Fibroblast of pulmonary artery (primary cell): ENCODE measurements at places on chromosomes 13 and 19.
A peak's percentile ranks its signal among the peaks of the same experiment; 100 is the strongest.

DNA sequence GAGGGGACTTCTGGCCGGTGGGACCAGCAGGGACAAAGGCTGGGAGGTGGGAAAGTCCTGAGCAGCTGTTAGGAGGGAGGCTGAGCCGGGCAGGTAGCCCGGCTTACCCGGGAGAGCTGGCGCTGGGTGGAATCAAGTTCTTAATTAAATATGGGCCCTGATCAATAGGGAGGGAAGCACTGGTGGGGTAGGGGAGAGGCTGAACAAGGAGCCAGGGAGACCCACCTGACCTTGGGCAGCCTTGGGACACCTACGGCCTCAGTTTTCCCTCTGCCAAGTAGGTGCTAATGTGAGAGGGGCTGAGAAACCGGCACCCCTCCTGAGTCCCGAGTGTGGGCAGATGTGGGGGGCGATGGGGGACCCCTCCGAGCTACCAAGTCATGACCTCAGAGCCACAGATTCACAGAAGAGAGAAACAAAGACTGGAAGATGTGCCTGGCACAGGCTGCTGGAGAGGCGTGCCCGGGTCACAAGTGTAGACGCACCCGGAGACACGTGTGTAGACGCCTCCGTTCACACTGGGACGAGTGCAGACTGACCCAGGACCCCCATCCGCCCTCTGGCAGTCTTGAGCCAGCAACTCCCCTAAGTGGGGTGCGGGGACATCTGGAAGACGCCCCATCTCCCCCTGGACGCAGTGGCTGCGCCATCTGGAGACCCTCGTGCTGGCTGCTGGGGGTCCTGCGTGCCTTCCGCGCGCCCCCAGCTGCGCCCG lies 8.4 kb downstream of the ONECUT3 start:
- no peak for DNase-seq

DNA sequence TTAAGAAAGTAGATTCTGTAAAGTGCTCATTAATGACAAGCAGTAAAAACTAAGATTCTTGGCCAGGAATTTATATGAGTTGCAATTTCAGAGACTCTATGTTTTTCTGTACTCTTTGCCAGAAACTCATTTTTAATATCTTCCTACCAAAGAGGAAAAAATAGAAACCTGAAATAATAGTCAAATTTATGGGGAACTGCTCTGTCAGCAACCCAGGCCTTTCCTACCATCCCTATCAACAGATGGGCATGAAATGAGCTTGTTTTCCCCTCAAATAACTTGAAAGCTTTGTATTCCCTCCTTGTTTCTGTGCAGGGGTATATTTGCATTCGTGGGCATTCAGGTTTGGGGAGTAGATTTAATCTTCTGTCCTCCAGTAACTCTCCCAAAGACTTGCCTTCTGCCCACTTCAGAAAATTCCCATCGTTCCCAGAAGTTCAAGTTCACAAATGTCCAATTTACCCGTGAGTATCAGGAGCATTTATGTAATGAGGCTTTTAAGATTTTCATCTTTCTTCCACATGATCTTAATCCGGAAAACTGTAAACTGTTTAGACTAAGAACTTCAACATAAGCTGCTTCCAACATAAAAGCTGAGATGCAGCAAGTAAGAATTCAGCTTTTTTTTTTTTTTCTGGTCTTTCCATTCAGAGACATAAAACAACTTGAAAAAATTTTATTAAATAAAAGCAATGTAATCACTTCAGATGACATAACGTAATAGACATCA lies 363.1 kb downstream of the EFNB2 start:
- no peak for DNase-seq

DNA sequence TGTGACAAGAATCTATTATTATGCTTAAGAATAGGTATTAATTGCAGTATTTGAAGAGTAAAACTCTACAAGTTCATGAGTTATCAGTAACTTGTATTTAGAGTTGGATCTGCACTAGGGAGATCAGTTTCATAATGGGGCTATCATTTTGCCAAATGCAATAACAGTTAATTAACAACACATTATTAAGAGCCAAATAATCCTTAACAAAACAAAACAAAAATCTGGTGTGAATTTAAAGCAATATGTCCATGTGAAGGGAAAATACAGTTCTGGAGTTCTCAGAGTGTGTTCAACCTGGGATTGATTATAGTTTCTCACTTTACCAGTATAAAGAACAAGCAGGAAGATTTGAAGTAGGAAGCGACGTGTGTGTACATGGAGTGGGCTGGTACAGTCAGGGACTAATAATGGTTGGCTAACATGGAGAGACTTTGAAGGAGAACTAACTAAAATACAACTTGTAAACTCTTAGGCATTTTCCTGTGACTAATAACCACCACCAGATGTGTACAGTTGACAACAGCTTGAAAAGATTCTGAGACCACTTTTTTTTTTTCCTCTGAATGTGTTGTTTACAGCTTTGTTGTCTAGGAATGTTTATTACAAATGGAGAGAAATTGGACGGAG lies 58.5 kb downstream of the POSTN start:
- no peak for DNase-seq

DNA sequence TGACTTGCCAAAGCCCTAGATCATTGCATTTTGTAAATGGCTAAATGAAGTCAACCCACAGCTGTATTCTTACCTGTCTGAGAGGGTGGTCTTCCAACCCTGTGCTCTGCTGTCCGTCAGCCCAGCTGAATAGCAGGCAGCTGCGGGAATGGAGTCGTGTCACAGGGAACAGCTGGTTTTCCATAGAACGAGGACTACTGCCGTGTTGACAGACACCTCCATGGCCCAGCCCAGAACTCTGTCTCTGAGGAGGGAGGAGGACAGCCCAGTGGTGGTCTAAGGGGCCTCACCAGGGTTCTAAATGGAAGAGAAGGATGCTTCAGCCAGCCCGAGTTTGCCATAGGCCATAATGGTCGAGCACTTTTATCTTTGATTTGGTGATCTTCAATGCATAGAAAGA lies 110.7 kb downstream of the SLC7A1 start:
- no peak for DNase-seq

DNA sequence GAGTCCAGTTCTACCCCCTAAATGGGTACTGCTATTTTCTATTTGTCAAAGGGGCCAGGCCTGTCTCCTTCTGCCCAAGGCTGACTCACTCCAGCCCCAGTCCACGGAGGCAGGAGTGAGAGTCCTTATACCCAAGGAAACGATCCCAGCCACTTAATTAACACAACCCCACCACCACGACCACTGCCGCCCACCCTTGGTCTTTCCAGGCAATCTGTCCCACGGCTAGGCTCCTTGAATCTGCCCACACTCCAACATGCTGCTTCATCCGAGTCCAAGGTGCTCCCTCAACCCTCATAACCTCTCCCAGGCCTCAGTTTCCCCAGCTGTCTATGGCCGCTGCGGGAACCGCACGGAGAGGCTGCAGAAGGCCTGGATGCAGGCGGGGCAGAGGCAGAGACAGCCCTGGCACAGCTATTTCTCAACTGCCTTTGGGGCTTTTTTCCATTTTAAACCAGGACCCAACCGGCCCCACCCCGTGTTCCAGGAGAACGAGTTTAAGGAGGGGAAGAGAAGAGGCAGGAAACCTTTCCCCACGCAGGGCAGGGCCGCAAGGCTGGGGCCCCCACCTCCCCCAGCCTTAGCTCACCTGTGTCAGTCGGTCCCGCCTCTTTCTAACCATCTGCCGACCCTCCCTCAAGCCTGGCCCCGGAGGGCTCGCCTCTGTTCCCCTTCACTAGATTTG lies 746 bp downstream of the RAB3D start:
- DNase-seq, result no peak

GRCh38 chr13:111946214-111946613 lies 120.7 kb upstream of the SOX1 start:
- DNase-seq, result no peak

- DNase-seq, result peak; percentile 20
Observed at GRCh38 chr13:113458253-113459065, 5.2 kb upstream of the ADPRHL1 start.

GRCh38 chr19:35436477-35437405 lies 11.3 kb upstream of the FFAR2 start:
- DNase-seq, result peak; percentile 72

DNA sequence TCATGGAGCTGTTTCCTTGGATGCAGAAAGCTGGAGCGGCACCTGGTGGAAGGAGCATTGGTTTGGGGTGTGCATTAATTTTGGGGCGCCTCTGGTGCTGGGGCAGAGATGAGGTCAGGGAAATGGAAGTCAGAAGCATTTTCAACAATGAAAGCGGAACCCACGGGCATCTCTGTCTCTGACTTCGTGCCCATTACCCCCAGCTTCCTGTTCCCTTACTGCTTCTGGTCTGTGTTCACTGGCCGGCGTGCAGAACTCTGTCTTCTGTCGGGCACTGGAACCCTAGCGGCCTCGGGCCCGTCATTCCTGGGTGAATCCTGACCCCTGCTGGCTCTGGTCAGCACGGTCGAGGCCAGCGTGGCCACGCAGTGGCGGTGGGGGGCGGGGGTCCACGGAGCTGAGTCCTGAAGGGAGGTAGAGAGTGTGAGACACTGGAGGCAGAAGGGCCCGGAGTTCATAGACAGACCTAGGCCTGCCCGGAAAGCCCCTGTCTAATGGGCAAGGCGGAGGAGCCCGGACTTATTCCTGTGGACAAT lies 7.9 kb upstream of the LINGO3 start:
- DNase-seq, result peak; percentile 72

- no peak for DNase-seq
Observed at GRCh38 chr13:71169180-71169579, 697.8 kb downstream of the DACH1 start.

DNA sequence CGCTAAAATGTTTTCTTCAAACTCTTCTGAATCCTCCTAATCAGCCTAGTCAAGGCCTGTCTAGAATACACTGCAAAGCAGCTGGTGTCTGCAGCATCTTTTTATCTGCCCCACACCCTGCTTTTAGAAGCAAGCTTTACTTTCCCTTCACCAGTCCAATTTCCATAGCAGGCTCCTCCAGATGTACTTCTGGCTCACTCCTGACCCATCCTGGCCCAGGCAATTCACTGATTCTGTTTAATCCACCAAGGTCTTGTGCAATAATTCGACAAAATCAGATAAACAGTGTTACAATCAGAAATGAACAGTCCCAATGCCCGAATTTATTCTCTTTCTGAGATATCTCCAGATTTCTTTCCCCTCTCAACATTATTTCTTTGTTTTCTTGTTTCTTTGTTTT lies 415.2 kb upstream of the SGCG start:
- DNase-seq, result no peak

DNA sequence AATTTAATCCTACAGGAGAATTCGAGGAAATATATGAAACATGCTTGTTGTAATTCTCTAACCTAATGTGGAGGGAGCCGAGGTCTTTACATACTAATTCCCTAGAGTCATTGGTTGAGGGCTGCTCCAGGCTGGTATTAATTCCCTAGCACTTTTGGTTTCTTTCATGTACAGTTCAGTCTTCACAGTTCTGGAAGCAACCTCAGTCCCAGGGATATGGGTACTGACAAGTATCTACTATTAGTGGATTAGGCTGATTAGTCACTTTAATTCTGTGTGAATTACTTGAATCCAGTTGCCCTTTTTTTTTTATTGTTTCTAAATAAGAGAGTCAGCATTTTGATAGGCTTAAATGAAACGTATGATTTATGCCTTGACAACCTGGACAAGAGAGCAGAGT lies 172.3 kb upstream of the HTR2A start:
- no peak for DNase-seq

DNA sequence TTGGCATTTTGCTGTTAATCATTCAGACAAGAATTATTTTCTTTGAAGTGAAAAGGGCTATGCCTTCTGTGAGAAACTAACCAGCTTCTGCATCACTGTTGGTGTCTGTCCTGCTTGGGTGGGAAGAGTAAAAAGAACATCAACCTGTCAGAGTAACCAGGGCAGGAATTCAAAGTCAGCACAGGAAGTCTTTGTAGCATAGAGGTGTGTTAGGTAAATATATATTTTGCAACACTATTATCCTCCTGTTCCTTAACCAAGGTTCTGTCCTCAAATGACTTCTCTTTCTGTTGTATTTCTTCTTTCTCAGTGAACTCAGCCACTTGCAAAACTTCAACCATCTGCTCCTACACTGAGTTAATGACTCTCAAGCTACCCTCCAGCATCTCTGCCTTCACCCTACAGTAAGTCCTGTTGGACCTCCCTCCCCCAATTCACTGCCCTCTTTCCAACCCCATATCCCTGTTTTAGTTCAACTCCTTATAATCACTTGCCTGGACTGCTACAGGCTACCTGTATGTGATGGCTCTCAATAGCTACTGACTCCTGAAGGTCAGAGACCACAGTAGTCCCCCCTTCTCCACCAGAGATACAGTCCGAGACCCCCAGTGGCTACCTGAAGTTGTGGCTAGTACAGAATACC lies 49.9 kb downstream of the SMAD9 start:
- no peak for DNase-seq

- peak; percentile 76 for DNase-seq
Observed at GRCh38 chr13:46961719-46962118, 64.9 kb upstream of the HTR2A start.

DNA sequence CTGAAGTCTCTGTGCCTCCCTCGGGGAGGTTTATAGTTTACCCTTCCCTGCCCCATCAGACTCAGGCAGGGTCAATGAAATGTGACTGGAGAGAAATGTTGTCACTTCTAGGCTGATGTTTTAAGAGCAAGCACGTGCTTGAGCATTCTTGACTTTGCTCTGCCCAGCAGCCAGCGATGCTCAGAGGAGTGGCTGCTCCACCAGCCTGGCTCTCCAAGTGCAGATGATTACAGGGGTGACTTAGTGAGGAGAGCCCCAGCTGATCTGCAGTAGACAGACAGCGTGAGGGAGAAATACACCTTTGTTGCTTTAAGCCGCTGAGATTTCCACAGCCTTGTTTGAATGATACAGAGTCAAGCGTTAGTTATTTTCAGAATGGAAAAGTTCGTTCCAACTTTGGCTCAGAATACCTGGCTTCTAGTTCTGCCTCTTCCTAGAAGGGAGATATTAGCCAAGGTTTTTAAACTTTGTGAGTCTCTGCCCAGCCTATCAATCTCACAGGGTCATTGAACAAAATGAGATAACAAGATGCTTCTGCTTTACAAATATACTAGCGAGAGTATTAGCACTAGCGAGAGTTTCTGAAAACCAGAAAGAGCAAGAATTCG lies 143.6 kb downstream of the OXGR1 start:
- DNase-seq, result no peak

- DNase-seq, result peak; percentile 52
Observed at GRCh38 chr19:45305421-45305820, 17.3 kb downstream of the CKM start.

GRCh38 chr19:18150776-18151624 lies 2.0 kb upstream of the PIK3R2 start:
- no peak for DNase-seq

GRCh38 chr19:4980838-4981680 lies 12.1 kb downstream of the KDM4B start:
- no peak for DNase-seq

GRCh38 chr19:23772675-23773063 lies 14.0 kb upstream of the ZNF681 start:
- no peak for DNase-seq

DNA sequence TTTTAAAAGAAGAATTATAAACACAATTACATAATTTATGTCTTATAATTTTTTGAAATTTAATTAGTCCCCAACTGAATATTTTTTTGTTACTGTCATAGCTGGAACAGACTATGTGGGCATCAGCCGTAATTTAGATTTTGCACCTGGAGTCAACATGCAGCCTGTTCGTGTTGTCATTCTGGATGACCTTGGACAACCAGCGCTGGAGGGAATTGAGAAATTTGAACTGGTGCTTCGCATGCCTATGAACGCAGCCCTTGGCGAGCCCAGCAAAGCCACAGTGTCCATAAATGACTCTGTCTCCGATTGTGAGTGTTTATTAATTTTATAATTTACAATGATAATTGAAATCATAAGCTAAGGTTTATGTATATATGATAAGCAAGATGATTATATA lies 142.3 kb downstream of the STOML3 start:
- no peak for DNase-seq

GRCh38 chr13:20130652-20131051 lies 30.2 kb downstream of the GJA3 start:
- no peak for DNase-seq
